ENCODE measurements at places on chromosomes 13 and 19.
A peak's percentile ranks its signal among the peaks of the same experiment; 100 is the strongest.

GRCh38 chr19:7851623-7852500 is 21.8 kb downstream of the EVI5L start:
- DNase-seq = no peak

GRCh38 chr13:109939180-109939579 is 152.8 kb upstream of the IRS2 start:
- DNase-seq = no peak

DNA sequence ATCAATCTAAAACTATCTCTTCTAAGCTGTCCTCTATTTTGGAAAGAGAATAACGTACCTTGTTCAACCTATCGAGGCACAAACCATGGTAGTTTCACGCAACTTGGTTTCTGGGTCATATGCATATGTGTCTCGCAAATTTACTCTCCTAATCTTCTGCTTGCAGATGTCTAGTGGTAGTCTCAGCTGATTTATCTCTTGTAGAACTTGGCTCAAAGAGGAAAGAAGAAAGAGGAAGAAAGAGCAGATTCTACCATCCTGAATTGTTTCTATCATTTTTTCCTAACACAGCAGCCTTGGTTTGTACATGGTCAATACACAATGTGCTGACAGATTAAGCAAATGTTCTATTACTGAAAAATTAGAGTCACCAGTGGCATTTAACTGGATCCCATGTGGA is 282.3 kb downstream of the SPRY2 start:
- DNase-seq = no peak

GRCh38 chr19:17303940-17304267 is 679 bp upstream of the ABHD8 start:
- DNase-seq = no peak

- DNase-seq = no peak
These were observed at the start of gene TMEM238 for GRCh38 chr19:55384131-55384919. TSS of gene TMEM238 (minus strand) at chr19:55384292. CDS start at chr19:55384259, 33 bp downstream.

- no peak for DNase-seq
These were observed 92.3 kb downstream of the COL4A1 start for GRCh38 chr13:110214637-110215036.

DNA sequence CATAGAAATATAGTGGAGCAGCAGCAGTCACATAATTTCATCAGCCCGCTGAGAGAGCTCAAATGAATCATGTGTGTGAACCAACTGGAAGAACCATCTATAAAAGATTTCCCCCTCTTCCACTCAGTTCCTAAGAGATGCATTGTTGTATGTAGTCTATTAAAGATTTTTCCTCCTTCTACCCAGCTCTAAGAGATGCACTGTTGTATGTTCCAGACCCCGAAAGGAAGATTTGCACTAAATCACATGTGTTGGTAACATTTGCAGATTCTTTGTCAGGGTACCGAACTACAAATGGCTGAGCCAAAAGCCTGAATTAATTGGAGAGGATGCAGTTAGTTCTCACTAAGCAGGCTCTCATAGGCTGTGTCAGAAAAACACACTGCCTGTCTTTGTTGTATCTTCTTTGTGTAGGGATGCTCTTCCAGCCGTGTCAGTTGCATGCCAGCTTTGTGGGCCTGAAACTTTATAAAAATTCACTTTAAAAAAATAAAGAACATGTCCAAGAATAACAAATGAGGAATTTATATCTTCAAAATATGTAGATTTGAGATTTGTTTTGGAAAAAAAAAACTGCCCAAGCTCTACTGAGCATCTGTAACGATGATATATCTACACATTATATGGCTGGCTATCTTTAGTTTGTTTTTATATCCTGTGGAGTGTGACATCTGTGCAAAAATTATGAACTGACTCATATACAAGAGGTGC is 223.1 kb downstream of the MZT1 start:
- no peak for DNase-seq

DNA sequence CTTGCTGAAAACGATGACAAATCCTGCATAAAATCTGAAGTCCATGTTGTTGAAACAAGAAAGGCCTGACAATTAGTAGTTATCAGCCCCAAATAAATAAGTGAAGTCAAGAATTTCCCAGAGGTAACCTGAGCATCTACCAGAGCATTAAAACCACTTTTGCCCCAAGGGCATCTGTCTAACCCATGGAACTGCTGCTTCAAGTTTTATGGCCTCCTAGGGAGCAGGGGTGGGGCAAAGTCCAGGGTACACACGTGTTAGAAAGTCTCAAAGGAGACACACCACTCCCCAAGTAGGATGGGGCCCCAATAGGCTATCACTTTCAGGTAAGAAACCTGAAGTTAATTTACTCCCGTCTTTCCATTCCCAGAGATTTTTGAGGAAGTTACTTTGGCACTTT is 81.1 kb downstream of the CACNA1A start:
- no peak for DNase-seq

DNA sequence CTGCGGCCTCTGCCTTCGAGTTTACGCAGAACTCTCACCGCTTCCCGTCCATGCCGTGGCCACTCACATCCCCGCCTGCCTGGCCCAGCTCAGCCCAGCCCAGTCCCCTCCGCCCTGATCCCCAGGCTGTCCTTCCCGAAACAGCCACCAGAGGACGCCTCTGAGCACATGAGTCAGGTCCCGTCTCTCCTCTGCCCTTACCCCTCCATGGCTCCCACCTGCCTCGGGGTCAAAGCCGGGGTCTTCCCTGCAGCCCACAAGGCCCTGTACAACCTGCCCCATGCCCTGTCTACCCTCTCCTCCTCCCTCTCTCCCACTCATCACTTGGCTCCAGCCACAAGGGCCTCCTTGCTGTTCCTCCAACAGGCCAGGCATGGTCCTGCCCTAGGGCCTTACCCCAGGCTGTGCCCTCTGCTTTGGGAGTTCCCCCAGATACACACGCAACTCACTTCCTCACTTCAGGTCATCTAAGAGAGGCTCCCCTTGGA is 8.1 kb upstream of the SEMA6B start:
- peak; percentile 26 for DNase-seq

DNA sequence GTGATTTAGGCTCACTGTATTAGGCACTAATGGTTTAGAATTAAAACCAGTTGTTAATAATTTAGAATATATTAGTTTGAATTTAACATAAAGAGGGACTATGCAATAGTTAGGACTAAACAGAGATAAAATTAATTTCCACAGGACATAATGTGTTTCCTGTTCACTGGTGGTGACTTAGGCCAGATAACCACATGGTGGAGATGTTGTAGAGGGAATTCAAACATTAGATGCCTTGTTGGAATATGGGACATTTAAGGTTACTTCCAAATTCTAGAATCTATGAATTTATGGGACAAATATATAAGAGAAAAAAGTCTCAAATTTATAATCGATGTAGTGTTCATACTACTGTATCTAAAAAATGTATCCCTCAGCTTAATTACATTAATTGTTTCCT is 615.5 kb upstream of the KLHL1 start:
- DNase-seq = no peak

GRCh38 chr19:42554046-42554575 is 25.8 kb upstream of the CEACAM1 start:
- no peak for DNase-seq

GRCh38 chr19:55353803-55354697 is 469 bp downstream of the COX6B2 start:
- DNase-seq = peak; percentile 42

DNA sequence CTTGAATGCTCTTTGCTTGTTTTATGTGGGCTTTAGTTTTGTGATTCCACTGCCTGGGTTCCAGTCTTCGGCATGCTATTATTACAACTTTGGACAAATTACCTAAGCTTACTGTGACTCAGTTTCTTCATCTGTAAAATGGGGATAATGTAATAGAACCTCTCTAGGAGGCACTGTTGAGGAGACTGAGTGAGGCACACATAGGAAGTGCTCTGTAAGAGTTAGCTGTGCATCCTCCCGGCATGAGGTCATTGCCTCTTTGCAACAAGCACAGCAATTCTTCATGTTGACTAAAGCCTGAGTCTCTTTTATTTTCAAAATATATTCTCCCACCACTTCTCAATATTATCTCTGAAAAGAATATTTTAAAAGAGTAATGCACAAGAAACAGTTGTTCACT is 227.4 kb downstream of the DLEU7 start:
- no peak for DNase-seq

DNA sequence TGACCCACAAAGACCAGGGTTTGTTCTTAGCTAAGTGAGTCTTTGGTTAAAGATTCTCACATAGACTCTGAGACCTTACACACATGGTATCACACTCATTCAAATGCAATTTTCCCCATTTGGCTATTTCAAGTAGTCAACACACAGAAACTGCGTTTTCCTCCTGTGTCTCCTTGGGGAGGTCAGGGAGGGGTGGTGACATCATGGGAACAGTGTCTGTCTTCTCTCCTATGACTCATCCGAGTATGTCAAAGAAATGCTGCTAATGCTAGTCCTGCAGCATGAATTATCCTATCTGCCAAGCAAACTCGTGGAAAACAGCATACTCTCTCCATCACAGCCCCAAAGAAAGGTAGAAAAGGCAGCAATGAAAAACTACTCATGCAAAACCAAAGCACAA is 100.2 kb downstream of the ENOX1 start:
- DNase-seq = no peak

DNA sequence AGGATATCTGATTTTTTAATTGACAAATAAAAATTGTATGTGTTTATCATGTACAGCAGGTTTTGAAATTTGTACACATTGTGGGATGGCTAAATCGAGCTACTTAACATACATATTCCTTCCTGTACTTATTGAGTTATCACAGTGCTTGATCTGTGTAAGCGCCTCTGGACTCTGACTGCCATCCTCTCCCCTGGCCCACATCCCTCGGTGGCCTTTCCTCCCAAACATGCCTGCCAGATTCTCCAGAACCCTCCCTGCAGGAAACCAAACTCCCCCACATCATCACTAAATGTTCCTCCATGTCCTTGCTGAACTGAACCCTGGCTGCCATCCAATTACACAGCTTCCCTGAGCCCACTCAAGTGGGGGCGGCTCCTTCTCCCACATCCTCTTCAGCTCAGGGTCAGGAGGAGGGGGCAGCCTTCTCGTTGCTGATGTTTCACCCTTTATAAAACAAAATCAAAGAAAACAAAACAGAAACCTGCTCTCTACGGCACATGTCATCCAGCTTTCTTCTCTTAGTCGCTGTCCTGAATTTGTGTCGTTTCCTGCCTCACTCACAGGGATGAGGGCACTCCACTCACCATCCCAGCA is 97.1 kb upstream of the SPATA13 start:
- DNase-seq = no peak

DNA sequence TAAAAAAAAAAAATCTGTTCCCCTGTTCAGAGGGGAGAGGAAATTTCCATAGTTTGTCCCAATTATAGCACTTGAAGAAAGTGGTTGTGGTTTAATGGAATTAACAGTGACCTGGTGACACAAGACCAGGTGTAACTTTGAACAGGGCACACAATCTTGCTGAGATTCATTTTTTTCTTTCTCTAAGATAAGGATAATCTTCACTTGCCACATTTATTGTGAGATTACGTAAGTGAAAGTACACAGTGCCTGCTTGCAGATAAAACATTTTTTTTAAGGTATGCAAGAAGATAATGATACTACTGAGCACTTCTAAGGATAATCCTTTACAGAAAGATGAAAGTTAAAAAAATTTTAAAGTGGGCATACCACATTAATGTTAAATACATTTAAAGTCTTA is 448.1 kb downstream of the DIAPH3 start:
- DNase-seq = no peak

DNA sequence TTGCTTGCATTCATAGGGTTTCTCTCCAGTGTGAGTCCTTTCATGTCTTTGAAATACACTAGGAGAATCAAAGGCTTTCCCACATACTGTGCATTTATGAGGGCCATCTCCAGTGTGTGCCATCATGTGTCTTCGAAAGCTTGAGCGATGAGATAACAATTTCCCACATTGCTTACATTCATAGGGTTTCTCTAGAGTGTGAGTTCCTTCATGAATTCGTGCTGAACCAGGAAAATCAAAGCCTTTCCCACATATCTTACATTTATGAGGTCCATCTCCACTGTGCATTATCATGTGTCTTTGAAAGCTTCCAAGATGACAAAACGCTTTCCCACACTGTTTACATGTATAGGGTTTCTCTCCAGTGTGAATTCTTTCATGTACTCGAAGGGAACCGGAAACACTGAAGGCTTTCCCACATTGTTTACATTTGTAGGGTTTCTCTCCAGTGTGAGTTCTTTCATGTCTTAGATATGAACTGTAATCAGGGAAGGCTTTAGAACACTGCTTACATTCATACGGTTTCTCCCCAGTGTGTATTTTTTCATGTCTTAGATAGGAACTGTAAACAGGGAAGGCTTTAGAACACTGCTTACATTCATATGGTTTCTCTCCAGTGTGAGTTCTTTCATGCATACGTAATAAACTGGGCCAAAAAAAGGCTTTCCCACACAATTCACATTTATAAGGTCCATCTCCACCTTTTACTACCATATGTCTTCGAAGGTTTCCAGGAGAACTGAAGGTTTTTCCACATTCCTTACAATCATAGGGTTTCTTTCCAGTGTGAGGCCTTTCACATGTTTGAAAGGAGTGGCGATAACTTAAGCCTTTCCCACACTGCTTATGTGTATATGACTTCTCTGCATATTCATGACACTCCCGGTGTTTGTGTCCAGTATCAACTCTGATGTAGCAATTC is 21.4 kb downstream of the ZNF44 start:
- no peak for DNase-seq

- no peak for DNase-seq
These were observed 124.5 kb downstream of the KDM4B start for GRCh38 chr19:5093297-5093928.

- no peak for DNase-seq
These were observed 17.2 kb upstream of the CFAP97D2 start for GRCh38 chr13:114161644-114162532.

GRCh38 chr13:106182404-106182803 is 353.1 kb downstream of the EFNB2 start:
- DNase-seq = no peak

DNA sequence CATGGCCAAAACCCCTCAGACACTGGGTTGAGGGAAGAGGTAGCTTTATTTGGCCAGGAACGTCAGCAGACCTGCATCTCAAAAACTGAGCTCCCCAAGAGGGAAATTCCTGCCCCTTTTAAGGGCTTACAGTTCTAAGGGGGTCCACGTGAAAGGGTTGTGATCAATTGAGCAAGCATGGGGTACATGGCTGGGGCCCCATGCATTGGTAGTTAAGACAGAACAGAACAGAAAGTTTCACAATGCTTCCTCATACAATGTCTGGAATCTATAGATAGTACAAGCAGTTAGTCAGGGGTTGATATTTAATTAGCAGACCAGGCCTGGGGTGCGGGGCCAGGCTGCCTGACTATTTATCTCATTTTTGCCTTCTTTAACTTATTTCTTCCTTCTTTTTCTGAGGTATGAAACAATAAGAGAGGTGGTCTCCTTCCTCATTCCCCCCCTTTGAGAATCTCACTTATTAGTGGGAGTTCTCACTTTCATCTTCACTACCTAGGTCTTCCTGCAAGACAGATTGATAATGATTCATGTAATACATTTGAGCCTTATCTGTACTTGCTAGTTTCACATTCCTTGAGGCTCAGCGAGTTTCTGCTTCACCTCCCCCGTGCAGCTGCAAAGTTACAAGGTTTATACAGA is 84.8 kb downstream of the SLC25A15 start:
- DNase-seq = no peak

GRCh38 chr13:79935121-79935520 is 405.8 kb downstream of the SPRY2 start:
- DNase-seq = no peak
